ENCODE measurements at places on chromosomes 13 and 19. TPM values are rescaled to one million over a fixed set of nuclear protein-coding genes. Genes with fewer than 3 reads are reported as not detected.

TTC9B gene
- not detected for total RNA-seq

SERTAD1 gene
- total RNA-seq: 26.7 TPM

CEACAM21 gene
- total RNA-seq: not detected

IL11 gene
- 1.7 TPM for total RNA-seq

ADPRHL1 gene
- 0.64 TPM for total RNA-seq

KLK2 gene
- total RNA-seq: not detected

HIPK4 gene
- not detected for total RNA-seq

FBXO27 gene
- total RNA-seq: 9.6 TPM

DNAJC3 gene
- total RNA-seq: 47.3 TPM

SIGLECL1 gene
- total RNA-seq: not detected

BRCA2 gene
- 1.1 TPM for total RNA-seq

GSX1 gene
- not detected for total RNA-seq

HNRNPA1L2 gene
- total RNA-seq: 2.4 TPM

SPHK2 gene
- total RNA-seq: 6.0 TPM

KIR2DL4 gene
- not detected for total RNA-seq

LRRC4B gene
- not detected for total RNA-seq

MUC16 gene
- under 0.01 TPM for total RNA-seq

ANKRD27 gene
- 26.9 TPM for total RNA-seq

CYP4F2 gene
- total RNA-seq: 1.7 TPM

KLC3 gene
- 82.5 TPM for total RNA-seq

INSL3 gene
- not detected for total RNA-seq

TMEM59L gene
- 0.85 TPM for total RNA-seq

CYP4F11 gene
- 4.0 TPM for total RNA-seq

ZSCAN22 gene
- 2.6 TPM for total RNA-seq

ZNF540 gene
- total RNA-seq: not detected

UHRF1 gene
- total RNA-seq: 3.4 TPM

NALCN gene
- total RNA-seq: 2.4 TPM

CD22 gene
- not detected for total RNA-seq

ZNF302 gene
- 6.4 TPM for total RNA-seq

ZNF606 gene
- 14.7 TPM for total RNA-seq

KLK1 gene
- total RNA-seq: not detected

PSG2 gene
- not detected for total RNA-seq

CLEC17A gene
- not detected for total RNA-seq

FGF9 gene
- total RNA-seq: under 0.01 TPM

ZNF808 gene
- 14.9 TPM for total RNA-seq

PALM3 gene
- not detected for total RNA-seq

FXYD7 gene
- total RNA-seq: not detected

CEBPG gene
- 68.7 TPM for total RNA-seq

Data from tracheal epithelial cell (primary cell).